ENCODE measurements at places on chromosomes 2 and 18.
A peak's percentile ranks its signal among the peaks of the same experiment; 100 is the strongest.

DNA sequence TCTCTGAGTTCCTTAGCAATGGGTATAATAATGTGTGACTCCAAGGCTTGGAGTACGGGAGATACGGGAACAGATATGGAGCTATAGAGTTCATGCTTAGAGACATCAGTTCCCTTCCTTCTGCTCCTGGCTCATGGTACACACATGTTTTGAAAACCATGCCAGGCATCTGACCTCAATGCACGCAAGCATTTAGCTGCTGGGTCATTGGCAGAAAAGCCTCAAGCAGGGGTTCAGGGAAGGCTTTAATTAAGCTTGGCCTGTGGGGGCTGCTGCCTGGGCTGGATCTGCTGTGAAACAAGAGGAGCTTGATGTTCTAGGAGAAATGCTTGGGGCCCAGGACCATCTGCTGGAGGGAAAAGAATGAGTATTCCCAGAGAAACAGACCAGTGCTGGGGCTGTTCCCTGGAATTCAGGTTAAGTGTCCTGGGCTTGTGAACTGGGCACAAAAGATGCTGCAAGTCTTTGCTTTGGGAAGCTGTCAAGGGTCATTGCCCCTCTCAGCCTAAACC is 3.2 kb downstream of the ALLC start:
- peak; percentile 8 for DNase-seq

- peak; percentile 13 for DNase-seq
Observed at GRCh38 chr2:112301171-112301584, 25.8 kb downstream of the ZC3H6 start.

DNA sequence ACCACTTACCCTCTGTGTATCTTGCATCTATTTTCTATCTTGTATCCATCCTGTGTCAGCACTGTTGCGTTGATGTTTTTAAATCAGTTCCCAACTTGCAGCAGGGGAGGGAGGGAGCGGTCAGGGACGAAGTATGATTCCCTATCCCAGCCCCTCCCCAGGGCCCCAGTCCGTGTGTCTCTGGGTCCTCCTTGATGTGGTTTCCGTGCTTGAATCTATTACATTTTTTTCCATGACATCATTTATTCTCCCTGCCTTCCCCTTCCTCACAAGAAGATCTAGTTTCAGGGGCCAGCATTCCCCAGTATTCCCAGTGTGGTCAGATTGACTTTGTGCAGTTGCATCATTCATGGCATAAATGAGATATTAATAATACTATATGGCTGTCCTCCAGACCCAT is 479.3 kb downstream of the PTPRM start:
- DNase-seq, result no peak

DNA sequence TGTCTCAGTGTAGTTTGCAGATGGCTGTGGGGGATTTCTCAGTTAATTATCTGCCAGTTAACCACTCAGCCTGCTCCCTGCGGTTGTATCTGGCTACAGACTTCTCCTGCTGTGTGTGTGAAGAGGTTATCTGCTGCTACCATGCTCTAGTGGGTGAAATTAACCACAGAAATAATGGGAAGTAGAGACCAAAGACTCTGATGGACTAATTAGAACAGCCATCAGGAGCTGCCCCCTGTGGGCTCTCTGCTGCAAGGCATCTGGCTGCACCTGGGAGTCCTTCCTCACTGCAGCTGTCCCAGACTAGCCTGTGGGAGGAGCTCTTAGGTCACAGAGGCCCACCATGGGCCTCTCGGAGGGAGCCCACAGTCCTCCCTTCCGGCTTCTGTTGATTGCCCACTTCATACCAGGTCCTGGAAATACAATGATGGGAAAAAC is 66.6 kb downstream of the CTIF start:
- no peak for DNase-seq

GRCh38 chr2:38123911-38124310 is 48.0 kb upstream of the CYP1B1 start:
- DNase-seq, result no peak

DNA sequence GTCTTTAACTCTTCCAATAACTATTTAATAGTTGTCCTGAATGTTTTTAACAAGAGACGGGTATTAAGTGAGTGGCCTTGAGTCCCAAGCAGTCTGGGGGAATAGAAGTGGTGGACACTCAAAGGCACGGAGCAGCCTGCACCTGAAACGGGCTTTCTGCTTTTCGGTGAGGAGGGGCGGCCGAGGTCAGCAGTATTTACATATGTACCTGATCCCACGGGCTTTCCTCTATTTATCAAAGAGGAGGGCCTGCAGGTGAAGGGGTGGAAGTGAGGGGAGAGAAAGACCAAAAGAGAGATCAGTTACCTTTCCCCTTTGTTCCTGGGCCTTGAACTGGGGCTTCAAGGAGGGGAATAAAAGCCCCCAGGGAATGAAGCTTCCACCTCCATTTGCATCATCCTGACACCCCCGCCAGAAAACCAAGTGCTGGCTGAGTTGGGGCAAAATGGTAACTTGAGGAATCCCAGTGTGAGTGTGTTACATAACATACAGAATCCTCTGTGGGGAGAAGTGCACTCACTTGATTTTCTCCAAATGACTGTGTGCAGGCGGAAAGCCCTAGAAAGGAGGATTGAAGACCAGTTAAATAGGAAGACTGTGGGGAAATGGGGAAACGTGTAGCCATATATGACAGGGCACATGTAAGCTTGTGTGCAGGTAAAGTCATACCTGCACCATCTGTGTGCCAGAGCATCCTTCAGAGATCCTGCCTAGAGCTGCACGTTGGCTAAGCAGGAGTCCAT is 12.4 kb downstream of the POU3F3 start:
- DNase-seq, result no peak
